HepG2 (cell line): ENCODE measurements at places on chromosomes 3 and 15. TPM values are rescaled to one million over a fixed set of nuclear protein-coding genes. Genes with fewer than 3 reads are reported as not detected.

DNA sequence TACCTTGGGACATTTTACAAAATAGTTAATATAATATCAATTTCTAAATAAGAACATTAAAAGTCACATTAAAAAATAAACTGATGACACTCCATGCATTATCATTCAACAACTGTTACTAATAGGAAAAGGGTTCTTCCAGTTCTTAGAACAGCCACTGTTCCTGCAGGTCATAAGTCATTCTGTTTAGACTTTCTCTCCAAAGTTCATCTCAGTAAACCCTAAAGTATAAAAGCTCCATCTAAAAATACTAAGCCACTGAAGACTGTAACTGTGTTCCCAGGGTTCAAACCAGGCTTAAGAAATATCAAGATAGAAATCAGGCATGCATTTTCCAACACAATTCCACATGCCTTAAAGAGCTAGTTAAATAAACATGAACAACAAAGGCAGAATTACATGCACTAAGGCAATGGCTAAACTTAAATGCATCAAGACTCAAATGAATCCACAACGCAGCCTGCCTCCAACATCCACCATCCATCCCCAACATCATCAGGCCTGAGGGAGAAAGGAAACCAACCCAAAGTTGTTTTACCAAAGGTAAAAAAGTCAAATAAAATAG, 46.2 kb downstream of the DMXL2 start:
- H3K36me3 ChIP-seq = no peaks in the 10 kb centered on the region
- no peaks in the 10 kb centered on the region for H3K27me3 ChIP-seq
- no peak overlapping the region for H3K4me3 ChIP-seq
- DNase-seq = no peak

The ERICH6 gene
- total RNA-seq = not detected in 2 replicates

GRCh38 chr15:41512940-41513505, 604 bp downstream of the LTK start:
- H3K4me1 ChIP-seq = peaks cover 15% of the 10 kb centered on the region
- H3K4me3 ChIP-seq = no peak overlapping the region
- H3K27me3 ChIP-seq = no peaks in the 10 kb centered on the region
- H3K27ac ChIP-seq = no peak overlapping the region
- no peak for DNase-seq

GRCh38 chr3:37031096-37031682, 37.9 kb downstream of the MLH1 start:
- H3K27me3 ChIP-seq = no peaks in the 10 kb centered on the region
- H3K36me3 ChIP-seq = peaks cover 15% of the 10 kb centered on the region
- H3K4me3 ChIP-seq = no peak overlapping the region
- H3K27ac ChIP-seq = no peak overlapping the region
- H3K4me1 ChIP-seq = no peaks in the 10 kb centered on the region

The LTK gene
- not detected in 2 replicates for total RNA-seq

- H3K36me3 ChIP-seq = no peaks in the 10 kb centered on the region
- H3K27ac ChIP-seq = no peak overlapping the region
- no peak for DNase-seq
- no peaks in the 10 kb centered on the region for H3K4me1 ChIP-seq
- H3K27me3 ChIP-seq = no peaks in the 10 kb centered on the region; the same call in none of the 2 replicates
Observed at GRCh38 chr15:70257573-70258248, 160.0 kb upstream of the TLE3 start.

The NR2E3 gene
- not detected in 2 replicates for total RNA-seq

- H3K36me3 ChIP-seq = no peaks in the 10 kb centered on the region
- no peak overlapping the region for H3K27ac ChIP-seq
- peaks cover 10% of the 10 kb centered on the region; the same call in 1 of the 2 replicates for H3K4me1 ChIP-seq
- no peak overlapping the region for H3K4me3 ChIP-seq
Observed at GRCh38 chr3:146326875-146327543, 76.1 kb upstream of the PLSCR4 start.

- peaks cover 22% of the 10 kb centered on the region for H3K4me1 ChIP-seq
- peaks cover 1% of the 10 kb centered on the region for H3K36me3 ChIP-seq
- DNase-seq = peak; percentile 48
- H3K27me3 ChIP-seq = no peaks in the 10 kb centered on the region
- no peak overlapping the region for H3K27ac ChIP-seq
Observed at GRCh38 chr3:62188681-62189375, 184.5 kb downstream of the FEZF2 start.

The TASOR gene
- 32.5 and 61.1 TPM in 2 replicates for total RNA-seq

The KLHL25 gene
- total RNA-seq = 7.4 and 8.2 TPM in 2 replicates

The TRH gene
- total RNA-seq = not detected in 2 replicates

The MESP2 gene
- not detected in 2 replicates for total RNA-seq

DNA sequence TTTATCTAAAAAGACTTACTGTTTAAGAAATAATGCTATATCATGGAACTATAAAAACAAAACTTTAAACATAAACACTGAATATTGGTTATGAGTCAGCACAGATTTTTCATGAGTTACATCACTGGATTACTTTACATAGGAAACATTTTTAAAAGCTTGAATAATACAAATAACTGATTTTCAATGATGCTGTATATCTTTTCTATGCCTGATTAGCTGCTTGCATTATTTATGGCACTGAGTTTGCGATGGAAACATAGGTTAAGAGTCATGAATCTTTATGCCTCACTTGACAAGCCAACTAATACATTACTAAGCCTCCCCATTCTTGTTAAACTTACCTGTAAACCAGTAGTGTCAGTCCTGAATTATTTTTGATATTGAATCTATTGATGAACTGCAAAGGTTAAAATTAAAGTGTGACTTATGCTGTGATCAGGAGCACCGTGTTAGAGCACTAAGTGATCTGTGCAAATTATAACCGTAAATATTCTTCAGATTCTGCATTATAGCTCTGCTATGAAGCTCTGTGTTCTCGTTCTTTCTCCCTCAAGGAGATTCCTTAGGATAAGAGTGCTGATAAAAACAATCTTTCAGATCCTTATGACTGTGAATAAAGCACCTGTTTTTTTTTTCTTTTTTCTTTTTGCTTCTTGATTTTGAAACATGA, 437.3 kb upstream of the BCHE start:
- H3K27me3 ChIP-seq = no peaks in the 10 kb centered on the region
- H3K36me3 ChIP-seq = no peaks in the 10 kb centered on the region
- no peak overlapping the region for H3K27ac ChIP-seq
- no peak for DNase-seq

DNA sequence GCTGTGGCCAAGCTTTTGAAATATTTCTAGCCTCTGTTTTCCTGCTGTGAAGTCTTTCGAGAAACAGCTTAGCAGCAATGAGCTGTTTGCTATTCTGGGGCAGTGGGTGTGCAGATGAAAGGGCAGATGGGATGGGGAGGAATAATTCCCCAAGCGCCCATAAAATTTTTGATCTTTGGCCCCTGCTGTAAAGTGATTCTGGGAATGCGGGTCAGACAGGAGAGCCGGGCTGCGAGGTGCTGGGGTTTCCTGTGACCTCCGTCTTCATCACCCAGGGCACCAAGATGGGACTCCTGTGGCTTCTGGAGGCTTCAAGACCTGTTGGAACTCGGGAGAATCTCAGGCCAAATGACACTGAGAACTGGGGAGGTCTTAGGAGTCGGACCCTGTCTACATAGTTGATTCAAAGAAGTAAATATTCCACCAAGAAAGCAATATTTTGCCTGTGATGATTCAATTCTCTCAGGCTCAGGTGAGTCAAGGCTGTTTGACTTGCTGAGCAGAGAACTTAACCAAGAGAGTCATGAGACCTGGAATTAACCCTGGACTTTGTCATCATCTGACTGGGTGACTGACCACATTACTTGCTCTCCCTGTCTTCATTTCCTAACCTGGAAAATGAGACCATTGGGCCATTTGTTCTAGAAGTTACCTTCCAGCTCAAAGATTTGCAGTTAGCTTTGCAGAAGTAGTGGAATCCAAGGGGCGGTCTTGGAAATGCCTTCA, 86.4 kb downstream of the POLR2M start:
- no peak for DNase-seq
- no peak overlapping the region for H3K27ac ChIP-seq
- H3K4me1 ChIP-seq = no peaks in the 10 kb centered on the region
- H3K36me3 ChIP-seq = no peaks in the 10 kb centered on the region
- no peak overlapping the region for H3K4me3 ChIP-seq

DNA sequence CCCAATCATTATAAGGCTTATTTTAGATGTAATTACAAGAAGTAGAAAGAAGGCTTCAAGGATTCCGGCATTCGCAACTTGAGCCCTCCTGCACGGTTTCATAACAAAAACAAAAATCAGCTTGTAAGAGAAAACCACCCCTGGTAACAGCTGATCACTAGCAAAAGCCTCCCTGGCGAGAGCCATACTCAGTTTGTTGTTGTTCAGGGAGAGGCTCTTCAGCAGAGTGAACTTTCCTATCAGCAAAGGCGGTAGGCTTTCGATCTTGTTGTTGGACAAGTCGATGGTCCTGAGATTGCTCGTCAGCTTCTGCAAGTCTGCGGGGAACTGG, 710 bp downstream of the LRRC57 start:
- H3K4me1 ChIP-seq = peaks cover 45% of the 10 kb centered on the region
- H3K27ac ChIP-seq = peak overlapping the region; percentile 68
- H3K36me3 ChIP-seq = peaks cover 20% of the 10 kb centered on the region; the same call in 2 of the 3 replicates

- no peaks in the 10 kb centered on the region for H3K27me3 ChIP-seq
- no peak overlapping the region for H3K4me3 ChIP-seq
- H3K36me3 ChIP-seq = peaks cover 31% of the 10 kb centered on the region
- no peaks in the 10 kb centered on the region for H3K4me1 ChIP-seq
Observed at GRCh38 chr3:71487418-71487817, 96.1 kb downstream of the FOXP1 start.

The CCR3 gene
- total RNA-seq = not detected in 2 replicates

- H3K27me3 ChIP-seq = no peaks in the 10 kb centered on the region
- no peak for DNase-seq
- no peak overlapping the region for H3K27ac ChIP-seq
- no peaks in the 10 kb centered on the region for H3K4me1 ChIP-seq
Observed at GRCh38 chr3:126954141-126954842, 28.6 kb upstream of the PLXNA1 start.

The TMC3 gene
- not detected in 2 replicates for total RNA-seq

- no peaks in the 10 kb centered on the region for H3K27me3 ChIP-seq
- no peak for DNase-seq
- no peak overlapping the region for H3K27ac ChIP-seq
- peaks cover 10% of the 10 kb centered on the region for H3K36me3 ChIP-seq
- H3K4me1 ChIP-seq = peaks cover 22% of the 10 kb centered on the region
Observed at GRCh38 chr3:13492048-13492447, 11.9 kb downstream of the HDAC11 start.

- no peak for DNase-seq
- H3K4me1 ChIP-seq = peaks cover 59% of the 10 kb centered on the region
- H3K27me3 ChIP-seq = no peaks in the 10 kb centered on the region
- no peaks in the 10 kb centered on the region for H3K36me3 ChIP-seq
- no peak overlapping the region for H3K4me3 ChIP-seq
- H3K27ac ChIP-seq = no peak overlapping the region
Observed at GRCh38 chr15:40856746-40857145, 12.9 kb downstream of the SPINT1 start.

GRCh38 chr3:148400754-148401153, 296.9 kb upstream of the AGTR1 start:
- H3K27ac ChIP-seq = no peak overlapping the region
- no peak overlapping the region for H3K4me3 ChIP-seq
- H3K27me3 ChIP-seq = no peaks in the 10 kb centered on the region
- no peak for DNase-seq

- H3K36me3 ChIP-seq = no peaks in the 10 kb centered on the region
- DNase-seq = no peak
- no peak overlapping the region for H3K4me3 ChIP-seq
- no peak overlapping the region for H3K27ac ChIP-seq
Observed at GRCh38 chr3:127450331-127450730, 140.2 kb downstream of the TPRA1 start.

DNA sequence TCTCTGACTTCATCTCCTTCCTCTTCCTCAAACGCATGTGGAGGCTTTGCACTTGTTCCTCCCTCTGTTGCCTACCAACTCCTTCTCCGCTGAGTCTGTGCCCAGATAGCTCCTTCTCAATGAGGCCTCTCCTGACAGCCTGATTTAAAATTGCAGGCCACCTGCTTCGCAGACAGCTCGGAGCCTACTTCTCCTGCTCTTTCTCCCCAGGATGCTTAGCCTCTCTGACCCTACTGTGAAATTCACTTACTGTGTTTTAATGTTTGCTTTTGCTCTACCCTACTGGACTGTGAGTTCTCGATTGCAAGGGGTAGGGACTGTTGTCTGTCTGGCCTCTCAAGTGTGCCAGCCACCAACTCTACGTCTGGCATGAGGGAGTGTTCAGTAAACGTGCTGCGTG, 83.4 kb downstream of the EEFSEC start:
- no peak overlapping the region for H3K27ac ChIP-seq
- peaks cover 38% of the 10 kb centered on the region for H3K4me1 ChIP-seq
- no peaks in the 10 kb centered on the region for H3K27me3 ChIP-seq
- no peak overlapping the region for H3K4me3 ChIP-seq
- H3K36me3 ChIP-seq = no peaks in the 10 kb centered on the region

- H3K27me3 ChIP-seq = no peaks in the 10 kb centered on the region
- no peak for DNase-seq
- no peak overlapping the region for H3K27ac ChIP-seq
- no peaks in the 10 kb centered on the region for H3K36me3 ChIP-seq
- peaks cover 14% of the 10 kb centered on the region for H3K4me1 ChIP-seq
Observed at GRCh38 chr3:87335931-87336330, 59.5 kb upstream of the POU1F1 start.

GRCh38 chr3:39705351-39705900, 104.0 kb upstream of the MYRIP start:
- no peaks in the 10 kb centered on the region for H3K4me1 ChIP-seq
- H3K36me3 ChIP-seq = no peaks in the 10 kb centered on the region
- H3K4me3 ChIP-seq = no peak overlapping the region
- no peaks in the 10 kb centered on the region for H3K27me3 ChIP-seq

The PRSS50 gene
- not detected in 2 replicates for total RNA-seq

- no peak for DNase-seq
- H3K27me3 ChIP-seq = no peaks in the 10 kb centered on the region
Observed at GRCh38 chr3:197050511-197050910, 20.9 kb upstream of the MELTF start.

- H3K27ac ChIP-seq = no peak overlapping the region
- H3K27me3 ChIP-seq = no peaks in the 10 kb centered on the region
- peaks cover 9% of the 10 kb centered on the region; the same call in 1 of the 2 replicates for H3K4me1 ChIP-seq
Observed at GRCh38 chr3:98962951-98963350, 61.5 kb upstream of the DCBLD2 start.

The SCN11A gene
- 0.02 TPM in 1 of 2 replicates, not detected in the other for total RNA-seq

- no peaks in the 10 kb centered on the region for H3K36me3 ChIP-seq
- no peaks in the 10 kb centered on the region for H3K27me3 ChIP-seq
- DNase-seq = no peak
- H3K27ac ChIP-seq = no peak overlapping the region
- H3K4me3 ChIP-seq = no peak overlapping the region
Observed at GRCh38 chr3:5726621-5727020, 539.1 kb downstream of the EDEM1 start.

The NMNAT3 gene
- total RNA-seq = 6.1 TPM in 2 replicates
